ENCODE measurements at places on chromosomes 2 and 18. TPM values are rescaled to one million over a fixed set of nuclear protein-coding genes. Genes with fewer than 3 reads are reported as not detected.

DUSP2 gene
- 0.93 TPM for total RNA-seq

MALT1 gene
- total RNA-seq = 16.0 TPM

RBKS gene
- 0.79 TPM for total RNA-seq

DYNAP gene
- total RNA-seq = not detected

AQP4 gene
- not detected for total RNA-seq

GPR155 gene
- 2.3 TPM for total RNA-seq

PRSS56 gene
- not detected for total RNA-seq
